Stimulated activated naive B cell treated with anti-CD40 and anti-IgM and Interleukin-4, amounts not matched to agents 10 μg/mL and 1 μg/mL and 100 μg/mL, for 72 hours (primary cell): ENCODE measurements at places on chromosomes 2 and 18.

DNA sequence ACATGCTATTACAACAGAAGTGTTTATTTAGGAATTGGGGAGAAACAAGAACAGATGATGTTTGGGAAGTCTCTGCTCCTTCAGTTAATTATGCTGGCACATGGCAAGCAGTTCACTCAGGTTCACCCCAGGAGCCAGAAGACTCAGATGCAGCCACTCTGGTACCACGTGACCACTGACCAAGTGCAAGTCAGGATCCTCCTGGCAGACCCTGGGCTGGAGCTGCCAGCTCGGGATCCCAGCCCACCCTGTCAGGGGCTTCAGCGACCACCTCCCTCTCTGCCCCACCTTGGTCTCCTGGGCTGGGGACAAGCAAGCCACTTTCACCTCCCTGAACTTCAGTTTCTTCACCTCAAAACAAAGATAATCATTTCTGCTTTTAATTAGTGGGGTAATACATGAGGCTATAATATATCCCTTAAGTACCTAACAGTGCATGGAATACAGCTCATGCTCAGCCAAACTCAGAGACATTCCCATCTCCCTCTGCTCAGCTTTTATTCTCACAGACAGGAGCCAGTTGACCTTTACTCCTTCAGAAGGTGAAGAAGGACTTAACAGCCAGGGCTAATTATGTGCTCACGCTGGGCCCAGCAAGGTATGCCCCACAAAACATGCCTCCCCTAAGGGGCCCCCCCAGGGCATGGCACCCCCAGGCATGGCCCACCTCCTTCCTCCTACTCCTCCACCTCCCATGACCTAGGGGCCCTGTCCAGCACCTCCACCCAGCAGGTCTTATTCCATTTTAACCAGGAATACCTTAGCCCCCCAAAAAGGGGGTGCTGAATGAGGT, 11.8 kb downstream of the CRACDL start:
- DNase-seq: no peak
- H3K27me3 ChIP-seq: peaks cover 33% of the 10 kb centered on the region
- no peaks in the 10 kb centered on the region for H3K4me1 ChIP-seq
- H3K27ac ChIP-seq: no peak overlapping the region

DNA sequence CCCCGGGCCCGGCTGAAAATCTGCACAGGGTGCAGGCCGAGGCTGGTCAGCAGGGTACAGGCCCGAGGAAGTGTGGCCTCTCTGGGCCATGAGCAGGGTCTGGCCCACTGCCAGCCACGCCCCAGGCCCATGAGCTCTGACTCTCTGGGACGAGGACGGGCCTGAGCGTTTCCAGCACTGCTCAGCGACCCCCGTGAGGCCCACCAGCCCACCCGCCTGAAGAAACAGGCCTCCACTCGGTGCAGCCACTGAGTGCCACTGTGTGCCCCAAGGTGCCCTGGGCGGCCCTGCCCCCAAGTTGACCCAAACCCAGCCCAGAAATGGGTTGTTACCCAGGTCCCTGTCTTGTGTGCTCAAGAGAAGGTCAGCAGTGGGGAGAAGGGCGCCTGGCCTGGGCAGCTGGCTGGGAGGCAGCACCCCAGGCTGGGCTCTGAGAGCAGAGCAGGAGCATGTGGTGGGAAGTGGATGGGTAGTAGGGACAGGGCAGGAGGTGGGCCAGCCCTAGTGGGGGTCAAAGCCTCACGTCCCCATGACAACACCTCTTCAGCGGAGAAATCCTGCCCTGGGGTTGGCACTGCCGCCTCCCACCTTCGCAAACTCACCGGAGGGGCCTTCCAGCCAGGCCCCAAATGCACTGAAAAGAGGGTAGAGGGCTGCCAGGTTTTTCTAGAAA, 2.1 kb upstream of the SNED1 start:
- no peak overlapping the region for H3K4me3 ChIP-seq
- peaks cover 37% of the 10 kb centered on the region for H3K27me3 ChIP-seq
- H3K4me1 ChIP-seq: peaks cover 15% of the 10 kb centered on the region
- no peaks in the 10 kb centered on the region for H3K36me3 ChIP-seq
- no peak for DNase-seq

GRCh38 chr2:118627156-118627555, 220.3 kb downstream of the EN1 start:
- H3K27ac ChIP-seq: no peak overlapping the region
- no peaks in the 10 kb centered on the region for H3K36me3 ChIP-seq
- no peaks in the 10 kb centered on the region for H3K4me1 ChIP-seq
- no peak for DNase-seq

DNA sequence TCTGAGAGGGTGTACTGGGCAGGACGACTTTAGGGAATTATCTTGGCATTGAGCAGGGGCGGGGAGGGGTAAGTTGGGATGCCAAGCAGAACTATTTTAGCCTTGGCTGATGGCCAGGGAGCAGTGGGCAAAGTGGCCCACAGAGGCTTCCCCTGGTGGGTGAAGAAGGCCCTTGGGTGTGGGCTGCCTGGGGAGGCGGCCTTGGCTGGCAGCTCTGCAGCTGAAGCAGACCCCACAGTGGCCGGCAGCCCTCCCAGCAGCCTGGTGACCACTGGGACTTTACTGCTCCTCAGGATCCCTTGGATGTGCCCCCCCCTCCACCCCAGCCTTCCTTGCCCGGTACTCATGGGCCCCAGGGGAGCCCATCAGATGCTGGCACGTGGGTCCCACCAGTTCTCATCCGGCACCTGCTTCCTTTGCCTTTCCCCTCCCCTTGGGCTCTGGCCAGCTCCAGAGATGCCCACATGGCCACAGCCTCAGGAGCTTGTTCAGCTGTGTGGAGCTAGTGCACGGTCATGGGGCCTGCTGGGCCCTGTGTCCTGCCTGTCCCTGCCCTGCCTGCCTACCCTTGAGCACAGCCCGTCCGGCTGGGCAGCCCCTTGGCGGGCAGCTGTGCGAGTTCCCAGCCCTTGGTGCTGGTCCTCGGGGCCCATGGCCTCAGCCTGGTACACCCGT, 122.1 kb upstream of the HS6ST1 start:
- no peak overlapping the region for H3K27ac ChIP-seq
- H3K4me1 ChIP-seq: peaks cover 5% of the 10 kb centered on the region
- no peaks in the 10 kb centered on the region for H3K36me3 ChIP-seq
- no peak for DNase-seq
- no peak overlapping the region for H3K4me3 ChIP-seq
- H3K27me3 ChIP-seq: peaks cover 30% of the 10 kb centered on the region

GRCh38 chr2:141810148-141810547, 320.7 kb downstream of the LRP1B start:
- DNase-seq: no peak
- no peaks in the 10 kb centered on the region for H3K27me3 ChIP-seq
- no peaks in the 10 kb centered on the region for H3K36me3 ChIP-seq
- H3K4me1 ChIP-seq: no peaks in the 10 kb centered on the region
- H3K27ac ChIP-seq: no peak overlapping the region

DNA sequence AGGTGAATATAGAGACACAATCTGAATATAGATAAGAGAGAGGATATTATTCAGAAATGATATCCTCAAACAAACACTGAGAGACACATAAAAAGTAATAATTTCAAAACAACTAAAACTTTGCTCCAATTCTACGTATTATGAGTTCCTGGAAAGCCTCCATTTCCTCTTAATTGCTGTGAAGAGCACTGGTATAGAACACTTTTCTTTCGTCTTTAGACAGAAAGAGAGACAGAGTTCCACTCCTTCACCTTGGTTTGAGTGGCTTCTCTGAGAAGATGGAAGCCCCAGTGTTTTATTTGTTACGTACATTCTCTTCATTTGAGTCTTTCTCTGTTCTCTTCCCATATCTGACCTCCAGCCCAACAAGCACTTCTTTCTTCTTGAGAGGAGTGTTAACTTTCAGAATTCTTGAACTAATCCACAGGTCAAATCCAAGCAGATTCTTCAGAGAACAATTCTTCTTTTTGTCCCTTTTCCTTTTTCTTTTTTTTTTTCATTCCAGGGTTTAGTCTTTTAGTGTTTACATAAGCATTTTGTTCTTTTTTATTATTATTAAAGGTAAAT, 6.4 kb upstream of the PIK3C3 start:
- no peak for DNase-seq
- no peak overlapping the region for H3K27ac ChIP-seq

DNA sequence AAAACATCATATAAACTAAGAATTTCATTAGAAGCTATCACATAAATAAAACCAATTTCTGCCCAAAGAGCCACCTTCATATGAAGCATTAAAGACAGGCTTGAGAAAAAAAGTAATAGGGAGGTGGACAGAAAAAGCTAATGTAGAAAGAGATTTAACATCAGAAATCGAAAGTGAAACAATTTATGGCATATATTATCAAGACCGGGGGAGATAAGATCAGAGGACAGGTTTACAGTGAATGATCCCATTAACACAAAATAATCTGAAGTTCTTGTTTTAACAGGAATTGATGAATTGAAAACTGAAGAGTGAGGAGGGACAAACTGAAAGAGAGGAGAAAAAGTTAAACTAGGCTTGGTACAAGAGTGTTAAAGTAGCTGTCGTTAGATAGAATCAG, 786.3 kb upstream of the FSHR start:
- H3K27me3 ChIP-seq: no peaks in the 10 kb centered on the region
- DNase-seq: no peak
- peak overlapping the region; percentile 76 for H3K4me3 ChIP-seq
- no peaks in the 10 kb centered on the region for H3K36me3 ChIP-seq

GRCh38 chr2:237351796-237352195, 62.2 kb downstream of the COL6A3 start:
- H3K27ac ChIP-seq: no peak overlapping the region
- H3K4me3 ChIP-seq: no peak overlapping the region
- H3K36me3 ChIP-seq: no peaks in the 10 kb centered on the region
- H3K27me3 ChIP-seq: peaks cover 28% of the 10 kb centered on the region

- DNase-seq: no peak
- H3K27me3 ChIP-seq: no peaks in the 10 kb centered on the region
- H3K27ac ChIP-seq: no peak overlapping the region
- no peak overlapping the region for H3K4me3 ChIP-seq
Observed at GRCh38 chr2:112985090-112985489, 7.3 kb downstream of the IL36G start.

DNA sequence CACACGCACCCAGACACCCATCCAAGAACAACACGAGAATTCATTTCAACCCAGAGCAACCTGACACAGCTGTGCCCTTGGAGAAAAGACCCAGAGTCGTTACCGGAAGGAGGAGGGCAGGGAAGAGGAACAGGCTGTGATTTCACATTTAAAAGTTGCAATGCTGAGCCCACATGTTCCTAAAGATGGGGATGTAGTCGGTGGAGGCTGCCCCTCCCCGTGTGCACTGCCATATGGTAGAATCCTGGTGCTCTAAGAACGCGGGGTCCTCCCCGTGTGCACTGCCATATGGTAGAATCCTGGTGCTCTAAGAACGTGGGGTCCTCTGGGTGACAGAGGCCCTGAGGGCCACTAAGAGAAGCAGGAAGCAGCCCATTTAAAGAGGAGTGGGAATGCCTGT, 10.9 kb downstream of the MTERF4 start:
- no peak overlapping the region for H3K4me3 ChIP-seq
- DNase-seq: no peak
- peaks cover 58% of the 10 kb centered on the region for H3K36me3 ChIP-seq
- H3K27ac ChIP-seq: peak overlapping the region; percentile 37

DNA sequence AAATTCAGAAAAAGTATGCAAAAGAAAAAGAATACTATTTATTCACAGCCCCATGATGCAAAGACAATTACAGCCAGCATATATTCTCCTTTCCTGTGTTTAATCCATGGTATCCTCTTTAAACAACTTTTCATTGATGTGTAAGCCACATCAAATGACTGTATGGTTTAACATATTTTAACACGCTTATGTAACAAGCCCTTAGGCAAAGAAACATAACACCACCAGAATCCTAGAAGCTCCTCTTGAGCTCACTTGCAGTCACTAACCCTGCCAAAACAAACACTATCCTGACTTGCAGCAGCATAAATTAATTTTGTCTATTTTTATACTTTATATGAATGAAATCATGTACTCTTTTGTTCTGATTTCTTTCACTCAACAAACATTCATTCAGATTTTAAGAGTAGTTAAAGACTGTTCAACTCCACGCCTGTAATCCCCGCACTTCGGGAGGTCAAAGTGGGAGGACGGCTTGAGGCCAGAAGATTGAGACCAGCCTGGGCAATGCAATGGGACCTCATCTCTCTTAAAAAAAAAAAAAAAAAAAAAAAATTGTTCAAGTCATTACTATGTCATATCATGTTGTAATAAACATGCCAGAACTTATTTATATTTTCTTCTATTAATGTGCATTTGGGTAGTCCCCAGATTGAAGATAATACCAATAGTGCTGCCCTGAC, 226.3 kb downstream of the NBAS start:
- H3K27ac ChIP-seq: peak overlapping the region; percentile 65
- no peak for DNase-seq
- H3K36me3 ChIP-seq: peaks cover 19% of the 10 kb centered on the region
- no peaks in the 10 kb centered on the region for H3K4me1 ChIP-seq
- no peak overlapping the region for H3K4me3 ChIP-seq
- no peaks in the 10 kb centered on the region for H3K27me3 ChIP-seq

DNA sequence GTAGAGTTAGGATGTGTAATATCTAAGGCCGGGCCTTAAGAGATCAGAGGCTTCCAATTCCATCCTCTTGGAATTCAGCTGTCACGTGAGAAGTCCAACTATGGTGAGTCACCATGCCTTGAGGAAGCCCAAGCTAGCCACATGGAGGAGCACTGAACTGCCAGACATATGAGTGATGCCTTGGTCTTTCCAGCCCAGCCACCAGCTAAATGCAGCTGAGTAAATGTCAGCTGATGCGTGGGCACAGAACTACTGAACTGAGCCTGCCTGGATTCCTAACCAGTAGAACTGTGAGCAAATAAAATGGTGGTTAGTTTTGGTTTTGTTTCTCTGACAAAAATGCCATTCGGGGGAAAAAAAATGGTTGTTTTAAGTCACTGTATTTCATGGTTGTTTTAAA, 153.7 kb upstream of the SERTAD2 start:
- H3K4me1 ChIP-seq: peaks cover 14% of the 10 kb centered on the region
- H3K27ac ChIP-seq: peak overlapping the region; percentile 34
- H3K36me3 ChIP-seq: peaks cover 30% of the 10 kb centered on the region
- DNase-seq: peak; percentile 22
- no peaks in the 10 kb centered on the region for H3K27me3 ChIP-seq

DNA sequence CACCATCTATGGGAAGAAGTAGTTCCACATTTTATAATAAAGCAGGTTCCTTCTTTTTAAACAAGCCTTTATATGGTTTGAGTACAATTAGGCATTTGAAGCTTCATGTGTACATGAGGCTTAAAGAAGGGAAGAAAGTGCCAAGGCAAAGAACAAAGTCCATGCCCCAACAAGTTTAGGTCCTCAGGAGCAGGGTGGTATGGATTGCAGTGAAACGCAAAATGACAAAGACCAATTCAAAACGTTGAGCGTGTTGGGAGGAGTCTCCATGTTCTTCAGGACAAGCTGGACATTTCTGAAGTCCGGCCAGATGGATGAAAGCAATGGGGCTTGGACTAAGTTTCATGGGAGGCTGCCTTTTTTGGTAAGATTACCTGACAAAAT, 78.8 kb upstream of the FZD5 start:
- DNase-seq: no peak
- no peak overlapping the region for H3K4me3 ChIP-seq
- H3K4me1 ChIP-seq: peaks cover 8% of the 10 kb centered on the region
- H3K36me3 ChIP-seq: peaks cover 10% of the 10 kb centered on the region
- no peak overlapping the region for H3K27ac ChIP-seq

GRCh38 chr18:57772387-57772799, 30.7 kb downstream of the ATP8B1 start:
- no peak overlapping the region for H3K4me3 ChIP-seq
- no peaks in the 10 kb centered on the region for H3K36me3 ChIP-seq
- no peak overlapping the region for H3K27ac ChIP-seq
- H3K4me1 ChIP-seq: peaks cover 13% of the 10 kb centered on the region

GRCh38 chr2:55796121-55796520, 102.5 kb upstream of the PNPT1 start:
- H3K36me3 ChIP-seq: no peaks in the 10 kb centered on the region
- no peak overlapping the region for H3K4me3 ChIP-seq
- DNase-seq: no peak
- no peak overlapping the region for H3K27ac ChIP-seq
